ENCODE measurements at places on chromosomes 13 and 19.

GRCh38 chr19:48147597-48148175, 22.5 kb downstream of the LIG1 start:
- peak; percentile 16 for DNase-seq

DNA sequence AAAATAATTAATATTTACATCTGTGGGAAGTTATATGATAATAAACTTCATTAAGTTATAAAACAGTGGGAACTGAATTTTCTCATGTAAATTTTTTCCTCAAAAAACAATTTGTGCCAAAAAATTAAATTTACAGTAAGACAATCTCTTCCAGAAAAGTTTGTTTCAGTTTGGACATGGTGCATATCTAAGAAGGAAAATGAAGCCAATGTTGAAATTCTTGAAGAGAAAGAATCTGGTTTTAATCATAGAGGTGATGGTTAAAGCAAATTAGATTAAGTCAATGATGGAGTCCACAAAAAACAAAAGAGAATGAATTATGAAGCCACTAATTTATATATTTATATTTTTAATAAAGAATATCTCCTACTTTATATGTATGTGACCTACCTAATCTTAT, 457.2 kb upstream of the SLITRK1 start:
- DNase-seq = no peak

- no peak for DNase-seq
Measured at GRCh38 chr13:88541994-88542393, 870.8 kb downstream of the SLITRK5 start.

DNA sequence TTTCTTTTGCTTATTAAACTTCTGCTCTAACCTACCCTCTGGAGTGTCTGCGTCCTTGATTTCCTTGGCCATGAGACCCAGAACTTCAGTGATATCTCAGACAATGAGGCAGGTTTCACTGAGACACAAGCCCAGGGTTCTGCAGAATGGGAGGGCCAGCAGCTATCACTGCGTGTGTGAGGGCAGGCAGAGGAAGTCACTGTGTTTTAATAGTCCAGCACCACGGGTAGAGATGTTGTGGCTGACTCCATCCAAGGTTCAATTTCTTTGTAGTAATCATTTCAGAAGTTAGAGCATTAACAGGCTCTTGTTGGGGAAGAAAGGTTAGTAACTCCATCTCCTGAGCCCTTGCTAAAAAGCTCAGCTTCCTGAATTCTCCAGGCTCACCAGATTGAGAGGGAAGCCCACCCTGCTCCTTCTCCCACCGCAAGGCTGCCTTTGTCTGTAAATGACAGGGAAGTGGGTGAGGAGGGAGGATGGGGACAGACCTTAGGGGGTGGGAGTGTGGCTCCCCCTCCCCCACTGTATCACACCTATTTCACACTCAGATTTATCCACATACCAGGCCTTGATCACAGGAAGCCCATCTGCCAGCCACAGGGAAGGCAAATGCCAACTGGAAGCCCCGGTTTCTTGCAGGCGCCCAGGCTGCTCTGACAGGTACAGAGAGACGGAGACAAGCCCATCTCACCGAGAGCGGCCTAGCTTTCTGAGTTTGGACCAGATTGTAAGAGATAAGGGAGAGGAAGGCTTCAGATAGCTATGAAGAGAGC, 2.1 kb downstream of the C19orf12 start:
- no peak for DNase-seq

- DNase-seq = no peak
Measured at GRCh38 chr19:35130761-35131720, 3.8 kb downstream of the LGI4 start.

DNA sequence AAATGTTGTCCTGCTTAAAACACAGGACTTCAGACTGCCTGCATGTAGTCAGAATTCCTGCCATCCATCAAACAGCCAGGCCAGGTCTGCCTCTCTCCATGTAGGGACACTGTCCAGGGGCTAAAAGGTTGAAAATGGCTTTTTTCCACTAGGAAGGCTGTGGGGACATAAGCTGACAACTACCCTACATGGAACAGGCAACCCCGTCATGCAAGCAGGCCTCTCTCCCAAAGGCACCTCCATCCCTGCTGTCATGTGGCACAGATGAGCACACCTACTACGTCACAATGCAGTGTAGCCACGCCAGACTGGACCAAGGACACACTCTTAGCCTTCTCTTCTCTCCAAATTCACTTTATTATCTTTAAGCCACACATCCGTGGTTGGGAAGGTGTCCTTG, 40.8 kb downstream of the LATS2 start:
- no peak for DNase-seq

DNA sequence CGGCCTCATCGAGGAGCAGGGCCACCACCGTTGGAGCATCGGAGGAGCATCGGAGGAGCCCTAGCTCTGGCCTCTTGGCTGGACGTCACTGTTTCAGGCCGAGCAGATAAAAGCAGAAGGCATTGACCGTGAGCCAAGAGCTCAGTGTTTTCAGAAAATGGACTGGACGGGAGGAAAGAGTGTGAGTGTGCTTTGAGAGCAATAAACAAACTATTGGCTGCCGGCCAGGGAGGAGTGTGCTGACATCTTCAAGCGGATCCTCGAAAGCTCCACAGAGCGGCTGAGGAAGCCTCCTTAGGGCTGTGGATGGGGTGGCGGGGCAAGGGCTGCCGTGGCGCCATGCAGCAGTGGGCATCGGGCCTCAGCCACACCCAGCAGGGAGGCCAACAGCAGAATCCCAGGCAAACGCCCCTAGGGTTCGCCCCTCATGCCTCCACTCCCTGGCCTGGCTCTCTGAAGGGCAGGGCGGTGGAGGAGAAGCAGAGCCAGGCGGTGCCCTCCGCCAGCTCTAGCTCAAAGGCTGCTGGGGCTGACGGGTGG, 41.8 kb downstream of the IRS2 start:
- no peak for DNase-seq

GRCh38 chr13:40611004-40611403, 55.4 kb downstream of the FOXO1 start:
- DNase-seq = no peak

GRCh38 chr19:37907735-37908455, 887 bp downstream of the SIPA1L3 start:
- no peak for DNase-seq

DNA sequence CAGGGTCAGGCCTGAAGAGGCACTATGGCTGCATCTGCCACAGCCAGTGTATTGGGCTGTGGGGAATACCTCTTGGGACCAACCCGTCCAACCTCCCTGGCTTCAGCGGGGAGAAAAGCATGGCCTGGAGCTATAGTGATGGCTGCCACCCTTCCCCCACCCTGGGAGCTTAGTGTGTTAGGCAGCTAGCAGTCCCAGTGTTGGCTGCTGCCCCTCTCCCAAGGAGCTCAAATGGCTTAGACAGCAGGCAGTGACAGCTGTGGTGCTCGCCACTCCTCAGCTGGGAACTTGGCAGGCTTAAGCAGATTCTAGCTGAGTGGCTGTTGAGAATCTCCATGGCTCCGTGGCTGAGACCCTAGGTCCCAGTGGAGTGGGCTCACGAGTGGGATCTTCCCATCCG, 19.7 kb downstream of the ACOD1 start:
- no peak for DNase-seq

GRCh38 chr13:32829269-32829668, 187.0 kb upstream of the KL start:
- no peak for DNase-seq

GRCh38 chr13:47976325-47976724, 24.7 kb downstream of the SUCLA2 start:
- no peak for DNase-seq

GRCh38 chr13:66962953-66963352, 267.2 kb downstream of the PCDH9 start:
- no peak for DNase-seq

GRCh38 chr13:39895254-39895653, 239.8 kb downstream of the COG6 start:
- no peak for DNase-seq

- DNase-seq = no peak
Measured at GRCh38 chr19:7522923-7523667, 671 bp downstream of the MCOLN1 start.

DNA sequence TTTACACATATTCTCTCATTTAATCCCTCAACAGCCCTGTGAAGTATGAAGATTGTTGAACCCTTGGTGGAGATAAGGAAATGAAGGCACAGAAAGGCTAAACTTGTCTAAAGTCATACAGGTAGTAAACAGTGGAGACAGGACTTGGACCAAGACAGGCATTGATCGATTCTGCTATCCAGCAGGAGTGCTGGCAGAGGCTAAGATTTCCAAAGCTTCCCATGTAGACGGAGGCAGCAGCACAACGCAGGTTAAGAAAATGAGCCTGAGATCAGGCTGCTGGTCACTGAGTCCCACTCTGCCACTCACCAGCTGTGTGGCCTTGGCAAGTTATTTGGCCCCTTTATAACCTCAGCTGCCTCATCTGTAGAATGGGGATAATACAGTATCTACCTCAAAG, 85.4 kb upstream of the SLC15A1 start:
- no peak for DNase-seq

DNA sequence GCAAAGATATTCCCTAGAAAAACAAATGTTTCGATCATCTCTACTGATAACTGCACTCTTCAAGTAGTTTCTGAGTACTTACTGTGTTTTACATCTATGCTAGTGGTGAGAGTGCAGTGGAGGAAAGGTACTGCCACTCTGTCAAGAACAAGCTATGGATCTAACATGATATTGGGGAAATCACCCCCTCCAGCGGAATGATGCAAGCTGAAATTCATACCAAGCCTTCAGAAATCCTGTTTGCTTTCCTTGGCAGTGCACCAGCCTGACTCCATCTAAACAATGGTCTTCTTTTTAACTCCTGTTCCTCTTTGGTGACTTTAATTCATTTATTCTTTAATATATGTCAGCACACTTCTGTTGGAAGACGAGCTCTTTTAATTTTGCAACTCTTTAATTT, 238.0 kb downstream of the PCDH9 start:
- no peak for DNase-seq

- DNase-seq = no peak
Measured at GRCh38 chr13:90448466-90449037, 898.9 kb upstream of the MIR17HG start.

- DNase-seq = no peak
Measured at GRCh38 chr13:94419304-94419924, 60.1 kb downstream of the DCT start.

DNA sequence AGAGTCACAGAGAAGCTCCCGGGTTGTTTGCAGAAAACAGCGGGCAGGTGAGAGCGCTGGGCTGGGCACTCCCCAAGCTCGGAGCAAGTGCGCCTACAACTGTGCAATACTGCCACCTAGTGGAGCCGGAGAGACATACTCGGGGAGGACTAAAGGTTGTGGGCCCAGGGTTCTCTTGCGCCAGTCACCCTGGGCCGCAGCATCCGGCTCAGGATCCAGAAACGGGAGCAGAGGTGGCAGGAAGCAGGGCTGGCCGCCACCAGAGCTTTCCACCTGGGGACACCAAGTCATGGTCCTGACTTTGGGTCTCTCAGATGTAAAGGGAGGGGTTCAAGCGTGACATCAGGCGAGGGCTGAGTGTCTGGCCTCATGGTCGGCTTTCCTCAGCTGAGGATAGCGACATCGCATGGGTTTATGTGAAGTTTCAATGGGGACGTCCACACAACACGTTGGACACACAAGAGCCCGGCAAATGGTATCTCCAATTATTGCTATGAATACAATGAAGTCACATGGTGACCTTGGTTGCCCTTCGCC, 11.2 kb upstream of the KLK4 start:
- DNase-seq = peak; percentile 21

- no peak for DNase-seq
Measured at GRCh38 chr19:17391371-17392151, 2.4 kb downstream of the CCDC194 start.

GRCh38 chr19:10292206-10292788, 2.5 kb downstream of the ICAM5 start:
- no peak for DNase-seq

GRCh38 chr13:103386341-103386740, 320.1 kb upstream of the SLC10A2 start:
- DNase-seq = no peak

All from nucleus accumbens (tissue), 56 donors.